Thymus (tissue), 14 donors: ENCODE measurements at places on chromosomes 13 and 19. TPM values are rescaled to one million over a fixed set of nuclear protein-coding genes. Genes with fewer than 3 reads are reported as not detected.

DNA sequence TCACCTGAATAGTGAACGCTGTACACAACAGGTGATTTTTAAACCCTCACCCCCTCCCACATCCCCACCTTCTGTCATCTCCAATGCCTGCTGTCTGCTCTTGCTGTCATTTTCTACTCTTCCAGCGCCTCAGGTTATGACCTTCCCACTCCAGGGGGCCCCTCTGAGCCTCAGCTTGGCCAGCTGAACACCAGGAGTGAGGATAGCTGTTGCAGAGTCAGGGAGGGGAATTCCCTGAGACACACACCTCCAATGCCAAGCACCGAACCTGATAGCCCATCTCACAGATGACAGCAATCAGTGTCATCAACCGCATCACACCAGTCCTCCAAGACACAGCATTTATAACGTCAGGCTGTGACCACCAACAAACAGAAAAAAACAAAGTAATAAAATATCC lies 193.5 kb downstream of the ZNF536 start:
- no peak for DNase-seq

GRCh38 chr13:23656637-23657371 lies 86.6 kb downstream of the TNFRSF19 start:
- no peak for DNase-seq

GRCh38 chr13:26449063-26449848 lies 108.2 kb upstream of the WASF3 start:
- DNase-seq = no peak

Gene APOC1
- polyA plus RNA-seq = 249 TPM

Gene CEACAM6
- polyA plus RNA-seq = 6.5 TPM

Gene FBXO17
- 4.0 TPM for polyA plus RNA-seq

Gene SPART
- polyA plus RNA-seq = 35.8 TPM

Gene ACTMAP
- polyA plus RNA-seq = 7.4 TPM
